ENCODE measurements at places on chromosomes 1 and 21. TPM values are rescaled to one million over a fixed set of nuclear protein-coding genes. Genes with fewer than 3 reads are reported as not detected.

Gene TDRD5
- 1.4 TPM for total RNA-seq

Gene LUZP1
- total RNA-seq: 44.1 TPM

Gene NSUN4
- 18.6 TPM for total RNA-seq

Gene EFNA1
- 2.1 TPM for total RNA-seq

Gene RHOU
- 3.7 TPM for total RNA-seq

Gene S100A2
- total RNA-seq: not detected

Gene CELA2A
- total RNA-seq: not detected

Gene ARF1
- 199 TPM for total RNA-seq

Gene CGN
- 46.1 TPM for total RNA-seq

Gene CHD5
- total RNA-seq: 1.0 TPM

Gene NPHS2
- not detected for total RNA-seq

Gene UTS2
- not detected for total RNA-seq

Gene B3GALT5
- 31.7 TPM for total RNA-seq

Gene ZNF648
- 0.58 TPM for total RNA-seq

Gene SOX13
- total RNA-seq: 123 TPM

Gene CAPN8
- total RNA-seq: not detected

Gene FCMR
- not detected for total RNA-seq

Gene GNAT2
- 0.21 TPM for total RNA-seq

Gene SH2D1B
- not detected for total RNA-seq

Gene LAPTM5
- not detected for total RNA-seq

Gene ARHGEF10L
- total RNA-seq: 46.8 TPM

Gene ZBTB8A
- total RNA-seq: 6.1 TPM

Gene TNFRSF4
- total RNA-seq: not detected

Gene TMEM54
- total RNA-seq: 13.6 TPM

Gene UAP1
- total RNA-seq: 32.9 TPM

Gene PIAS3
- total RNA-seq: 35.7 TPM

Gene FCRL1
- total RNA-seq: not detected

Gene C1orf116
- 5.3 TPM for total RNA-seq

Gene GJC2
- total RNA-seq: 0.58 TPM

Gene FAM163A
- total RNA-seq: 0.08 TPM

Gene CATSPERE
- not detected for total RNA-seq

Gene MPL
- total RNA-seq: not detected
